ENCODE measurements at places on chromosomes 16 and 17. TPM values are rescaled to one million over a fixed set of nuclear protein-coding genes. Genes with fewer than 3 reads are reported as not detected.

The SULT1A4 gene
- 2.4 TPM for total RNA-seq

The OR3A1 gene
- not detected for total RNA-seq

The LONP2 gene
- 38.4 TPM for total RNA-seq

The SDK2 gene
- 3.1 TPM for total RNA-seq

The RASD1 gene
- 2.5 TPM for total RNA-seq
